ENCODE measurements at places on chromosomes 13 and 19. TPM values are rescaled to one million over a fixed set of nuclear protein-coding genes. Genes with fewer than 3 reads are reported as not detected.

TBXA2R gene
- 0.79 TPM for total RNA-seq

KASH5 gene
- total RNA-seq = not detected

LIN7B gene
- 8.7 TPM for total RNA-seq

PLIN5 gene
- 0.28 TPM for total RNA-seq

RNASEH2A gene
- total RNA-seq = 46.8 TPM

RNF113B gene
- total RNA-seq = not detected

ESD gene
- total RNA-seq = 81.3 TPM

TMEM255B gene
- 0.64 TPM for total RNA-seq

OR10H2 gene
- not detected for total RNA-seq

EML2 gene
- 24.5 TPM for total RNA-seq

SMIM44 gene
- not detected for total RNA-seq

UNC13A gene
- total RNA-seq = 1.3 TPM

PEG3 gene
- not detected for total RNA-seq

SIGLEC5 gene
- total RNA-seq = not detected

PALM3 gene
- total RNA-seq = 2.1 TPM

BEST2 gene
- 1.8 TPM for total RNA-seq

MYBPC2 gene
- total RNA-seq = not detected

ZNF578 gene
- total RNA-seq = not detected

ZBTB7A gene
- 24.0 TPM for total RNA-seq

ETV2 gene
- total RNA-seq = 2.5 TPM

FGF14 gene
- total RNA-seq = not detected

TLE6 gene
- 5.0 TPM for total RNA-seq

Measured in A549 treated with Mapracorat at 1 μM for 4 hours (cell line).